ENCODE measurements at places on chromosomes 7 and 10. TPM values are rescaled to one million over a fixed set of nuclear protein-coding genes. Genes with fewer than 3 reads are reported as not detected.
A peak's percentile ranks its signal among the peaks of the same experiment; 100 is the strongest.

- DNase-seq, result no peak
Observed at GRCh38 chr10:79026341-79026761, 42.4 kb upstream of the ZMIZ1 start.

- no peak for DNase-seq
Observed at GRCh38 chr7:35993676-35994606, 159.1 kb upstream of the EEPD1 start.

DNA sequence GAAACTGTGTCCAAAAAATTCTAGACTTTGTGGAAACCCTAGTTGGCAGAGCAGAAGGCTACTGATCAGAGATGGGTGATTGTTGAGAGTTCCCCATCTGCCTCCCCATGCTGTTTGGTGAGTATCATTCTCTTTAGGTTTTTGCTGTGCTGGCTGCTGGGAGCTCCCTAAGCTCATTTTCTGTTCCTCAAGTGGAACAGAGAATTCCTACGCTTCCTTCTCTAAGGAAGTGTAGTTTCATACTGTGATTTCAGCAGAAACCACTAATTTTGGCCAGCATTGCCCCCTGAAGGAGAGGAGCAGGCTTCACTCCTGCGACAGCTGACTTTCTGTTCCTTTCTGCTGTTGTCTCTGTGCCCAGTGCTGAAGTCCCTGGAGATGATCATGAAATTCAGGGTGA is 355.3 kb upstream of the NPVF start:
- no peak for DNase-seq

DNA sequence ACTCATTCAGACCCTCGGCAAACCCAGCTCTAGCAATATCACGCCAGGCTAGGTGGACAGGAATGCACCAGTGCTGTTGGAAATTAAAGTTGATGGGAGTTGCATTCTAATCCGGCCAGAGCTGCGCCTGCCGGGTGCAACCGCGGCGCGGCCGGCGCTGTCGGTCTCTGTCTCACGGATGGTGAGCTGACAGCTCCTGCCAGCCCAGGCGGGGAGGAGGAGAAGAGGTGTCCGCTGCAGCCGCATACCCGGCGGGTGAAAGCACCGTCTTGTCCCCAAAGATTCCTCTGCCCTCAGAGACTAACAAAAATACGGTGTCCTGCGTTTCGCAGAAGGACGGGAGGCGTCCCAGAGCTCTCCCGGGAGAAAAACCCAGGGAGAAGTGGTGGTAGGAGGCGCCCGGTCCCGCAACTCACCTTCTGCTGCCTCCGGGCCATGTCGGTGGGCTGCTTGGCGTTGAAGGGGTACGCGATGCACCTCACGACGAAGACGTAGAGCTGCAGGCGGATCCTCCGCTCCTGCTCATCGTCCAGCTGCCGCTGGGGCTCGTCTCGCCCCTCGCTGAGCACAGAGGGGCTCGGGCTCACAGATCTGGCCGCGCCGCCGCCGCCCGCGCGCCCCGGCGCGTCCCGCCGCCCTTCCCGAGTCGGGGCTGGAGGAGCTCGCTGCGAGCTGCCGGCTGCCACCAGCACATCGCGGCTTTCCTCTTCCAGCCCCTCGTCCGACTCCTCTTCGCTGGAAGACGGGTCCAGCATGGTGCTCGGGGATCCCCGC is 490 bp downstream of the CADPS2 start:
- peak; percentile 38 for DNase-seq

DNA sequence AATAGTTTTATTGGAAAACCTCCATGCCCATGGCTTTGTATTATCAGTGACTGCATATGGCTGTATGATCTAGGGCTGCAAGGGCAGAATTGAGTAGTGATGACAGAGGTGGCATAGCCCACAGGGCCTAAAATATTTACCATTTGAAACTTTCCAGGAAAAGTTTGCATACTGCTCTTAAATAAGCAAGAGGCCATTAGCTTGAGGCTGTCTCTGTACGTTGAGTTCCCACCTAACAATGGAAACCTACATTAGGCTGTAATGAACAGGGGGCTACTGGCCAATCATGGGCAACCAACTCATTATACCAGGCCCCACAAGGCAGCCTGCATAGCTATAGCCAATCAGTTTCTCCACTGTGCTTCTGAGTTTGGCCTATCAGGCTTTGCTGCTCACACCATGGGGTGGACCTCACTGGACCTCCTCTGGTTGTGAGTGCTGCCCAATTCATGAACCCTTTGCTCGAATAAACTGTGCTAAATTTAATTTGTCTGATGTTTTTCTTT is 673 bp upstream of the ST8SIA6 start:
- no peak for DNase-seq

DNA sequence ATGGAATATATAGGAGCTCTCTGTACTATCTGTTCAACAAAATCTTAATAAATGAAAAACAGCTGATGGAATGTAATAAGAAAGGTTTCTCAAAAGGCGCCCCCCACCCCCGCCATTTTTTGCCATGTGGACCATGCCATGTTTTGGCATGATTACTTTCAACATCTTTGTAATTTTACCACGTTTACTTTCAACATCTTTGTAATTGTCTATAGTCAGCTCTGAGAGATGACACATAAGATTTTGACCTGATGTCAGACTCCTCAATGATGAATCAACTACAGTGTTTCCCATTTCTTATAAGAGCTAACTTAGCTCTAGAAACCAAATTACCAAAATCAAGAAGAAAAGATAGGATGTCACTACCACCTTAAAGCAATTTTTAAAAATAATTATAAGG is 144.9 kb upstream of the AHR start:
- no peak for DNase-seq

GRCh38 chr10:62044566-62044965 is 143.1 kb downstream of the ARID5B start:
- no peak for DNase-seq

DNA sequence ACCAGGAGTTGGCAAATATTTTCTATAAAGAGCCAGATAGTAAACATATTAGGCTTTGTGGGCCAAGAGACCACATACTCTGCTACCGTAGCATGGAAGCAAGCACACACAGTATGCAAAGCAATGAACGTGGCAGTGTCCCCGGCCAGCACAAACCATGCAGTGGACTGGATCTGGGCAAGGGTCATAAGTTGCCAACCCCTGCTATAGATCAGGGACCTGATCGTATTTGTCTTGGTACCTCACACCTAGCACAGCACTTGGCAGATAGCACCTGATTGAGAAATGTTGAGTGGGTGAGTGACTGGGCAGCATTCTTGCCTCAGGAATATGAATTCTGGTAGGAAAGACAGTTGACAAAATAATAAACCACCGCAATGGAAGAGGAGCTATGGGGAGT is 331.9 kb downstream of the FGFR2 start:
- no peak for DNase-seq

- DNase-seq, result peak; percentile 57
Observed at GRCh38 chr7:22586786-22587140, 86.8 kb upstream of the STEAP1B start.

DNA sequence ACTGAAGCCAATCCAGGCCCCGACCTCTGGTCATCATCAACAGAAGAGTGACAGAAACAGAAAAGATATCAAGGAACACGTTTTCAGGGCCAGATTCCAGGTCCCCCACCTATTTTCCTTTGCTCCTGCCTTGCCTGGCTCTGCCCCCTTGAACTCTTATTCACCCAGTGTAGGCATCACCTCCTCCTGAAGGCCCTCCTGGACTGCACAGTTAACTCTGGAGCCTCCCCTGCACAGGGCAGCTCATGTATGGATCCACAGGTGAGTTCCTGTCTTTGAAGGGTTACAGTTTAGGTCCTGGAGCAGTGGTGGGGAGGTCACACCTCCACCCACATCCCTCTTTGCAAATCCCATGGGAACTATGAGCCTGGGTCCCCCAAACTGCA is 163.3 kb upstream of the TNRC18 start:
- DNase-seq, result no peak

GRCh38 chr7:117220836-117221235 is 102.0 kb downstream of the WNT2 start:
- DNase-seq, result no peak

DNA sequence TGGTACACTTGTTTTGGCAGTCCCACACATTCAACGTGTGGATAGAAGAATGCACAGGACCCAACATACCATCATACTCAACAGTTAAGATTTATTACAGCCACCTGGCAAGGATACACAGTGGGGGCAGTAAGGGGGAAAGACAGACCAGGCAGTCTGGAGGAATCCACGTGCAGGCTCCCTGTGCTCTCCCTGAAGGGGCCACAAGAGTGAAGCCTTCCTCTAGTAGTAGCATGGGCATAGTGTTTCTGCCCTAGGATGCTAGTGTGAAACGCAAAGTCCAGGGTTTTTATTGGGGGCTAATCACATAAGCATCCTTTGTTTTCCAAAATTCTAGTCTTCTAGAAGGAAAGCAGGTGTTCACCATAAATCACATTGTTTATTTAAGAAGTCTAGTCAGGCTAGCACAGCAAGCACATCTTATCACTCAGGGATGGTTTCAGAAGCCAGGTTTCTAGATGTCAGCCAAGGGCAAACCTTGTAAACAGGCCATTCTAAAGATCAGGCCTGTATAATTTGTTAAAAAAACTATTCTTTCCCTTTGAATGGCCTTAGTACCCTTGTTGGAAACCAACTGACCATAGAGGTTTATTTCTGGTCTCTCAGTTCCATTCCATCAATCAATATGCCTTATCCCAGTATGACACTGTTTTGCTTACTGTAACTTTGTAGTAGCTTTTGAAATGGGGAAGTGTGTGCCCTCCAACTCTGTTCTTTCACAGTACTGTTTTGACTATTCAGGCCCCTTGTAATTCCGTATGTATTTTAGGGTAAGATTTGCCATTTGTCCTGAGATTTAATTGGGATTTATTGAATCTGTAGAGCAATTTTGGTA is 12.4 kb upstream of the TFAM start:
- no peak for DNase-seq

The PCLO gene
- 2.7 TPM for total RNA-seq

The IFIT1B gene
- 0.92 TPM for total RNA-seq

The TMEM176A gene
- total RNA-seq, result 13.6 TPM

The PDE6C gene
- total RNA-seq, result not detected

The CHST15 gene
- total RNA-seq, result 18.3 TPM

The C10orf62 gene
- 0.82 TPM for total RNA-seq

The TMEM236 gene
- total RNA-seq, result 0.10 TPM
